ENCODE measurements at places on chromosomes 7 and 10.

GRCh38 chr10:95793401-95794045, 37.6 kb downstream of the ENTPD1 start:
- DNase-seq, result no peak

DNA sequence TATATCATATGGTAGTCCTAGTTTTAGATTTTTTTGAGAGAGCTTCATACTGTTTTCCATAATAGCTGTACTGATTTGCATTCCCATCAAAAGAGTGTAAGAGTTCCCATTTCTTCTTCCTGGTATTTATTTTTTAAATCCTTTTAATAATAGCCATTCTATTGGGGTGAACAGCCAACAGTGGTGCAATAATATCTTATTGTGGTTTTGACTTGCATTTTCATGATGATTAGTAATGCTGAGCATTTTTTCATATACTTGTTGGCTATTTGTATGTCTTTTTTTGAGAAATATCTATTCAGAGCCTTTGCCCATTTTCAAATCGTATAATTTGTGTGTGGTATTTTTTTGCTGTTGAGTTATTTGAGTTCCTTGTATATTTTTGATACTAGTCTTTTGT, 167.4 kb downstream of the FZD1 start:
- DNase-seq, result no peak

- no peak for DNase-seq
Observed at GRCh38 chr10:31648966-31649365, 279.7 kb downstream of the ARHGAP12 start.

GRCh38 chr10:122648599-122649428, 50.8 kb downstream of the C10orf120 start:
- DNase-seq, result peak; percentile 50

DNA sequence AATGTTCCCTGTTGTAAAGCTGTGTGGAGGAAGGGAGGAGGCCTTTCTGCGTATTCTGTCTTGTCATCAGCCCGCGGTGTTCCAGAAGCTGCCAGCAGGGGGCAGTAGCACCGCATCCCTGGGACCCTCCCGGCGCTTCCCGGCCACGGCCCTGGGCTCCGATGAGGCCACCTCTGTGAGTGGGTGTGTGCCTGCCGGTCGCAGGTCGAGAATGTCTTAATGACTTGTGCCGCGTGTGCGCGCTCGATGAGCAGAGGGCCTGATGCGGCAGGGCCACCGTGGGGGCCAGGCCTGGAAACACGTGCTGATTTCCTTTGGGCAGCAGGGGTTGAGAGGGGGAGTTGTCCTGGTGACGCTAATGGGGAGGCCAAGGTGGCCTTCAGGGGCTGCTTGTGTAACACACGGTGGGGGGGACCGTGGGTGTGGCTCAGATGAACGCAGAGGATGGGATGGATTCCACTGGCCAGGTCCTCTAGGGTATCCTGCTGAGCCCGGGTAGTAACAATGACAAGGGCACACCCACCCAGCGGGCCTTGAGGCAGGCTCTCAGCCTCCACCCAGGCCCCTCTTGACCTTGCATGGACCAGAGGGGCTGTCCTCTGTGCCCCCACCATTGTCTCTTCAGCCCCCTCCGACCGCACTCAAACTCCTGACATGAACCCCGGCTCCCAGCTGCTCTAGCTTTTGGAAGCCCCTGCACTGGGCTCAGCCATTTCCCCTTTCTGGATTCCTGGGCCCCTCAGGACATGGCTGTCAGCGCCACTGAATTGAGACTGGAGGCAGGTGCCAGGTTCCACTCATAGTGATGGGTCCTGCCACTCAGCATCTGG, 135.9 kb upstream of the PODXL start:
- peak; percentile 40 for DNase-seq

- no peak for DNase-seq
Observed at GRCh38 chr7:90891529-90891928, 295.4 kb downstream of the CDK14 start.

- DNase-seq, result no peak
Observed at GRCh38 chr7:133124974-133125373, 43.1 kb upstream of the CHCHD3 start.

DNA sequence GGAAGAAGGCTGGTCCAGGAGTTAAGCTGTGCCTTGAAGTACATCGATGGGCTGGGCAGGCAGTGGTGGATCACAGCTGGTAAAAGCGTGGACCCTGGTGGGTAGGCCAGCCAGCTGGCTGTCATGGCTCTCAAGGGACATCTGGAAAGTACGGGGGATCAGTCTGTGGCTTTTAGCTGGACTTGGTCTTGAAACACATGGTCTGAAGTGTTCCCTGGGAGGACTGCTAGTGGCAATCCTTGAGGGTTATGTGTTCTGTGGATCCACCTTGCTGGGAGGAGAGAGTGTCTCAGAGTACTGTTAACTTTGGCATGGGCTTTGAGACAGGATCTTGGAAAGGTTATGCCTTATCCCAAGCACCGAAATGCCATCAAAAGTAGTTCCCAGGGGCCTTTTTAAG, 754.3 kb downstream of the SUGCT start:
- no peak for DNase-seq

DNA sequence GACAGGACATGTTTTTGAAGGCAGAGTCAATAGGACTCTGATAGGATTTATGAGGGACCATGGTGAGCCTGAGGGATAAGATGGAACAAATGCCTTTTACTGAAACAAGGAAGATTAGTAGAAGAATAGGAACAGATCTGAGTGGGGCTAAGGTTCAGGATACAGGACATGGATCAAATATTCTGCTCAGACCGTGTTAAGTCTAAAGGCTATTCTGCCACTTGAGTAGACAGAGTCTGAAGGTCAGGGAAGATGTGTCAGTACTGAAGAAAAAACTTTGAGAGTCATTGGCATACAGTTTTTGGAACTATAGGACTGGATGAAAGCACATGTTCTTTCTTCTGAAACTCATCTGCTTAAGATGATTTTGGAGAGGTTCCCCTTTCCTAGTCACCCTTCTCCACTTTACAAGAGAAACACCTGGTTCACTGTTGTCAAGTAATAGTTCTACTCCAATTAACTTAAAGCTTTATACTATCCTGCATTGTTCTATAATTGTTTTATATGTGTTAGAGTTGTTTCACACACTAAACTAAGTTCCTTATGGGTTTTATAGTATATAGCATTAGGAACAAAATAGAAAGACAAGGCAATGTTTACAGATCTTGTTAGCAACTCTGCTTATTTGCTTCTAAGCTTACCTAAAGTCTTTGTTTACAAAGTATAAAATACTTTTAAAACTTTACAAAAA, 43.4 kb downstream of the WASL start:
- no peak for DNase-seq

- no peak for DNase-seq
Observed at GRCh38 chr7:66974986-66975590, 20.3 kb downstream of the SBDS start.

GRCh38 chr10:27527666-27528295, 23.7 kb downstream of the RAB18 start:
- no peak for DNase-seq

- DNase-seq, result no peak
Observed at GRCh38 chr7:148340438-148341280, 249.9 kb upstream of the C7orf33 start.

GRCh38 chr10:3926675-3927525, 141.9 kb upstream of the KLF6 start:
- DNase-seq, result no peak
